ENCODE measurements at places on chromosomes 1 and 21.

- no peak for DNase-seq
Measured at GRCh38 chr1:187928288-187928687, 1099.5 kb downstream of the PLA2G4A start.

- no peak for DNase-seq
Measured at GRCh38 chr1:34590211-34590623, 164.6 kb upstream of the GJB5 start.

- DNase-seq, result no peak
Measured at GRCh38 chr1:111161843-111162487, 21.9 kb downstream of the CEPT1 start.

DNA sequence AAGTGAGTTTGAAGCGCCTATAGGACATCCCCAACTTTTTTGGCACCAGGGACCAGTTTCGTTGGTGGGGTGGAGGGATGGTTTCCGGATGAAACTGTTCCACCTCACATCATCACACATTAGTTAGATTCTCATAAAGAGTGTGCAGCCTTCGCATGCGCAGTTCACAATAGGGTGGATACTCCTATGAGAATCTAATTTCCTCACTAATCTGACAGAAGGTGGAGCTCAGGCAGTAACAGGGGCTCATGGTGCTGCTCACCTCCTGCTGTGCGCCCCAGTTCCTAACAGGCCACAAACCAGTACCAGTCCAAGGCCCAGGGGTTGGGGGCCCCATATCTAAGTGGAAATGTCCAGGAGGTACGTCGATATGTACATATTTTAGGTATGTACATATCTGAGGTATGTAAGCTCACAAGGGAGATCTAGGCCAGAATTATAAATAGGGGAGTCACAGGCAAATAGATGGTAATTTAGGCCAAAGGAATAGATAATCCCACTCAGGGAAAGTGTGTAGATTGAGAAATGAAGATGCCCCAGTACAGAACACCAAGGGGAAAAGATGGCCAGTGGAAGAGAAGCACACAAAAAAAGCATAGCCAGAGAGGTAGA lies 27.5 kb upstream of the RASAL2 start:
- no peak for DNase-seq

DNA sequence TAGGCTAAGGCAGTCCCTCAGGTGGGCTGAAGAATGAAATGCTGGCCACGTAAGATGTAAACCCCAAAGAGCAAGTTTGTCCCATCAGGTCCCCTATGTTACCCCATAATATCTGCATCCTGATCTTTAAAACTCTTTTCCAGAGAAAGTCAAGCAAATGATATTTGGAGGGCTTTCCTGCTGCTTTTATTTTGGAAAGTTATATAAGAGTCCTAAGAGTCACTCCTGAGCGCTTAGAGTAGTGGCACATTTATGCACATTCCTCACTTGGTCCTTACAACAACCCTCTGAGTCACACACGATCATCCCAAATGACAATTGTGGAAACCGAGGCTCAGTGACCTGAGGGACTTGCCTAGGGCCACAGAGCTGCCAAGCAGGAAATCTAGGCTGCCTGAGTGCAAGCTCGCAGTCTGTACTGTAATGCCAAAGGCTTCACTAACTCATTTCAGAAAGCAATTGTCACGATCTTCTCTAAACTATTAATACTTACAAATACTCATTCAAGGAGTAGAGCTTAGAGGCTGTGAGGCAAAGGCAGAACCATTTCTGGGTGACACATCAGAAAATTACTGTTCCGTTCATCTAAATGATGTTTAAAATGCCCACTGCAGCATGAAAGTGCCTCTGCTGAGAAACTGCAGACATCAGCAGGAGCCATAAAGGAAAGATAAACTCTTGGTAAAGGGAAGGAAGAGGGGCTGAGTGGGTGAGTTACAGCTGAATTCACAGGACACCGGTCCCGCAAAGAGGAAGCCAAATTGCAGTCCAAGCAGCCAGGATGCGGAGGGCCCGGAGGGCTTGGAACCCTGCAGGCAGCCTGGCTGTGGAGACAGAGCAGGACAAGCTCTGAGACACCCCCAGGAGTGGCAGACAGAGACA lies 30.8 kb downstream of the CAPZB start:
- DNase-seq, result no peak

DNA sequence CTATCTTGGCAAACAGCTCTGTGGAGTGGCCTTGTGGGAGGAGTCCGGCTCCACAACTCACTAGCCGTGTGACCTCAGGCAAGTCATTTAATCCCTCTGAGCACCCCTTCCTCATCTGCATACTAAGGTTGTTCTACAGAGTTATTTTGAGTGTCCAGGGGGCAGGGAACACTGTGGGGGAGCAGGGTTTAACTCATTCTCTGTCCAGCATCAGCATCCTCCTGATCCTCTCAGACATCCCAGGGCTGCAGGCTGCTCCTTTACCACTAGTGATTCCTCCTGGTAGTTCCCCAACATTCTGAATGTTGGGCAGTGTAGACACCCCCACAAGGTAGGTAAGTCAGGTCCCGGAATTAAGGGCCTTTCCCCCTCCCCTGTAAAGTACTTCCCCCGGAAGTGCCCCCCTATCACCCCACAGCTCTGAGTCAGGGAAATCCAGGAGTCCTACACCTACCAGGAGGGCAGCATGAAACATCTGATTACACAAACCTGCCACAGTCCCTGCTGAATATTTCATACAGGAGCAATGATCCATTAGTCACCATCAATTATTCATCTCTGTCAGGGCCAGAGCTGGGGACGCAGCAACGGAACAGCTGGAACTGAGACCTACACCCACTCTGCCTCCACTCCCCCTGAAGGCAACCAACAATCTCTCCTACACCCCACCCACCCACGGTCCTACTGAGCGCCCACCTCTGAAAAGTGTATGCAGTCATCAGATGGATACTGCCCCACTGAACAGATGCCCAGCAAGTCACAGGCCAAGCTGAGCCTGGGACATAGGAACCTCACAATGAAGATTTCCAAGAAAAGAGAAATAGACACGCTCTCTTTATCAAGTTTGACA lies 20.5 kb downstream of the SYT2 start:
- no peak for DNase-seq

DNA sequence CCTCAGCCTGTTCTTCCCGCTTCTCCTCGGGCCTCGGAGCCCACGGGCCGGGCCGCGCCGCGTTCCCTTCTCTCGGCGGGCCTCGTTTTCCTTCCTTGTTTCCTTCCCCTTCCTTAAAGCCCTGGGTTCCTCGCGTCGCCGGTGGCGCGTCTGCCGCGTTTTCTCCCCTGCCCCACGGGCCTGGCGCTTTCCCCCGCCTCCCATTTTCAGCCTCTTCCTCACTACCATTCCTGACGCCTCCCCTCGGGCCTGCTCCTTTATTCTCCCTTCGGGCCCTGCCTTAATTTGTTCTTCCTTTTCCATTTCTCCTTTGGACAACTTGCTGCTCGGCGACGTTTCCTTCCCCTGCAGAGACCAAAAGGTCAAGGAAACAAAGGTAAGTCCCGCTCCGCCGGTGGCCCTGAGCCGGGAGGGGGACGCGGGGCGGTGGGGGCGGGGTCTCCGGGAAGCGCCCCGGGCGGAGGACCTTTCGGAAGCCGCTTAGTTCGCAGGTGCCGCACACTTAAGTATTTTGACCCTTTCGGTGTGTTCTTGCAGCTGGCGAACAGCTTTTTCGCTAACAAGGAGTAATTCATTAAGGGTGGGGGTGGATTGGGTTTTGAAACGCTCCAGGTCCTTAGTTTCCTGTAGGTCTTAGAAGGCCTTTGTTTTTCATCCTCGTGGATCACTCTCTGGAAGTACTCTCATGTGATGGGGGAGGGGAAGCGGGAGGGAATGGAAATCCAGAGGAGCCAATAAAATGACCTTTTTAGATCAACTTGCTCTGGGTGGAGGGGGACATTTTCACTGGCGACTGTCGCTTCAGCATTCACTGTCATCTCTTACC lies 780 bp downstream of the YTHDF2 start:
- peak; percentile 56 for DNase-seq

- no peak for DNase-seq
Measured at GRCh38 chr1:38274974-38275373, 228.4 kb upstream of the POU3F1 start.

DNA sequence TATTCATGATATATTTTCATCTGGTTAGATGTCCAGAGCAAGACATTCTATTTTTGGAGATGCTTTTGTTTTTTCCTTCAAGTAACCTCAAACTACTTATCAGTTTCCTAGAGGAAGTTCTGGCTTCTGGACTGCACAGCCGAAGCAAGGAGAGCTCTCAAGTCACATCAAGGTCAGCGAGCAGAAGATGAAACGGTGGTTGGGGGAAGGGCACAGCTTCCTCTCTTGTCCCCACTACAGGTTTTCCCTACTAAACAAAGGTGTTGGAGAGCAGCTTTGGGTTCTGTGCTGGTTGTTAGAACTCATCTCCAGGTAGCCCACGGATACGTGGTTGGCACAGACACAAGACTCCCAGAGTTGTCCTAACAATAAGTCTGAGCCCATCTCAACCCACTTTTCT lies 5.1 kb upstream of the PLEKHO1 start:
- DNase-seq, result no peak

DNA sequence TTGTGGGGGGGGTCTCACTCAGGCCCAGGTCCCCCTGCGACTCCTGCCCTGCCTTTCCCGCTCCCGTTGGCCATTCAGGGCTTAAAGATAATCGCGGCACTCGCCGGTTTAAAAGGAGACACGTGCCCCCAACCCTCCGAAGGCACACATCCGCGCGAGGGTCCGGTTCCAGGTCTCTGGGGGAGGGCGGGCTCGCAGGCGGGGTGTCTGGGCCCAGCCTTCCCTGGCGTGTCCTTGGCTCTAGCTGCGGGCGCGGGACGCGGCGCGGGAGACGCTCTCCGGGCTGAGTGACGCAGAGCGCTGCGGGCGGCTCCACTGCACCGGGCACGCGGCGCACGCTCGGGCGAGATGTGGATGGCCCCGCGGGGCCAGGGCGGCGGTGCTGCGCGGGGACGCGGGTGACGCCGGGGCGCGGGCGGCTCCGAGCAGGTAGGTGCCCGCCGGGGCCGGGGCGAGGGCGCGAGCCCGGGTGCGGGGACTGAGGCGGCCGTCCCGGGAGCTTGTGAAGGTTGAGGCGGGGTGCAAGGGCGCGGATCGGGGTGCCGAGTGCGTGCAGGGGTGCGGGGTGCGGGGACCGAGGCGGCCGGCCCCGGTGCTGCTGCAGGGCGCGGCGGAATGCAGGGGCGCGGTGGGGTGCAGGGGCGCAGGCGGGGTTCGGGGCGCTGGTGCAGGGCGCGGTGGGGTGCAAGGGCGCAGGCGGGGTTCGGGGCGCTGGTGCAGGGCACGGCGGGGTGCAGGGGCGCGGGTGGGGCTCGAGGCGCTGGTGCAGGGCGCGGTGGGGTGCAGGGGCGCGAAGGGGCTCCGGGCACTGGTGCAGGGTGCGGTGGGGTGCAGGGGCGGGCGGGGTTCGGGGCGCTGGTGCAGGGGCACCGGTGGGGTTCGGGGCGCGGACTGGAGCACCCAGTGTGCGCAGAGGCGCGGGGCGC lies 3.3 kb upstream of the TRPM2 start:
- DNase-seq, result no peak

DNA sequence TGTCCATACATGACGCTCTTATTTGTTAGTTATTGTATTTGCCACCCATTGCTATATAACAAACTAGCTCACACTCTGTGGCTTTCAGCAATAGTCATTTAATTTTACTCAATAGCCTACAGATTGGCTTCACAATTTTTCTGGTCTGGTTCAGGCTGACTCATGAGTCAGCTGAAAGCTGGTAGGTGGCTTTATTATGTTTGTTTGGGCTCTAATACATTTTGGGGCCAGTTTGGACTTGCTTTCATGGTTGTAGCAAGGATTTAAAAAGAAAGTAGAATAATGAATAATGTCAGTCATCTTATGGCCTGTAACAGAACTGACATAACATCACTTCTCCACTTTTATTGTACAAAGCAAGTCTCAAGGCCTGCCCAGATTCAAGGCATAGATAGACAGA lies 338.7 kb downstream of the LRRIQ3 start:
- DNase-seq, result no peak

DNA sequence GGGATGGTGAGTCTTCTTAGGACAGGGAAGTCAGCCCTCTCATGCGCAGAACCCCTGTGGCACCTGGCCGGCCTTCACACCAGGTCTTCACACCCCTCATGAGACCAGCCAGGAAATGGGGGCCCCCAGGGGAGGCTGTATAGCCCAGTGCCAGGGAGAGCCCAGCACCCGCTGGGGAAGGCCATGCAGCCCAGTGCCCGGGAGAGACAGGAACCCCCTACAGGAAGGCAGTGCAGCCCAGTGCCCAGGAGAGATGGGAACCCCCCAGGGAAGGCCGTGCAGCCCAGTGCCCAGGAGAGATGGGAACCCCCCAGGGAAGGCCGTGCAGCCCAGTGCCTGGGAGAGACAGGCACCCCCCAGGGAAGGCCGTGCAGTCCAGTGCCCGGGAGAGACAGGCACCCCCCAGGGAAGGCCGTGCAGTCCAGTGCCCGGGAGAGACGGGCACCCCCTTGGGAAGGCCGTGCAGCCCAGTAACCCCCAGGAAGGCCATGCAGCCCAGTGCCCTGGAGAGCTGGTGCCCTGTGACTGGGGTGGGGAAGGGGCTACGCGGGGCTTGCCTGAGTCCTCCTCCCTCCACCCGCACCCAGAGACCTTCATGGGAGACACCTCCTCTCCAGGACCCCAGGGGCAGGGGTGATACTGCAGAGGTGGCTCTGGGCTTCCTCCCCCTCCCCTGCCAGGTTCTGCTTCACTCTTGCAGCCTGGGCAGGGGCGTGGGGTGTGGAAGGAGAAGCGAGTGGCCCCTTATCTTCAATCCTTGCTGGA lies 110.5 kb upstream of the COL6A1 start:
- no peak for DNase-seq

DNA sequence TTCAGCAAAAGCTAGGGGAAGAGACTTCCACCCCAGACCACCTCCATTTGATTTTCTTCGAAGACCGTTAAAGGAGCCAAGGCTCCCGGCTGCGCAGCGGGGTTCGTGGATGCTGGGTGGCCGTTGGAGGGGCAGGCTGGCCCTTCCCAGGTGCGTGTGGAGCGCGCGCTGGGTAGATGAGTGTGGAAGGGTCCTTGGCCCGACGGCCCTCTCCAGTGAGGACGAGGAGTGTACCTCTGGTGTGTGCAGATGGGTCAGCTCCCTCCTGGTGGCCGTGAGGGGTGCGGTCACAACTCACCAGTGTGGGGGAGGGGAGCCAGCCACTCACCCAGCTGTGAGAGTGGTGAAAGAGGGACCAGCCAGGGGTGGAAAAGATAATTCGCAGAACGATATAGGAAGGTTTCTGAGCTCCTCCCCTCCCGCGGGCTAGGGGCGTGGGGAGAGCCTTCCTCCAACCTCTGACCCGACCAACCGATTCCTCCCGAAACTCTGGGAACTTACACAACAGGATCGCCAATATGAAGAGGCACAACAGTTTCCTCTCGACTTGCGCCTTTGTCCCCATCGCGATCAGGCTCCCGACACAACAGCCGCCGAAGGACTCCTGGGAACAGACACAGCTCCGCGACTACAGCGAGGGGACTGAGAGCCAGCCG lies at the start of gene F11R:
Gene F11R, minus strand, starts transcription at position 644 of the 656 bp plus-strand sequence. Its CDS starts 79 bp downstream, at position 565.
- no peak for DNase-seq

DNA sequence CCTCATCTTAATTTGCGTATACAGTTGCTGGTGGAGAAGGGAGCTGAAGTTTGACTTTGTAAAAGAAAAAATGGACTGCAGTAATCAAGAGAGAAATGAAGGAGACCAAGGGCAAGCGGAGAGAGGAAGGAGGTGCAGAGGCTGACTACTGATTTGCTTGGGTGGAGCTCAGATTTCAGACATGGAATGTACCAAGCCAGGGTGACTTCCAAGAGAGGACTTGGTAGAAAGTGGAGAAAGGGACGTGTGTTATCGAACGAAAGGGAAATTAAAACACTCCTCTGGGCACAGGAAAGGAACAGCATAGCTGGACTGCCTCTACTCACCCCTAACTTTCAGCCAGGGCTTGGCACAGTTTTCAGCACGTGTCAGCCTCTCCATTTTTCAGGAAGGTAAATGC lies 15.1 kb upstream of the HEATR1 start:
- no peak for DNase-seq

GRCh38 chr1:153649137-153649862 lies 9.2 kb upstream of the SNAPIN start:
- DNase-seq, result no peak

All from AG08396 (cell line).